ENCODE measurements at places on chromosomes 7 and 10.

- no peak for DNase-seq
Measured at GRCh38 chr10:88232983-88233543, 350.1 kb downstream of the RNLS start.

GRCh38 chr7:77684030-77684429, 12.2 kb upstream of the RSBN1L start:
- no peak for DNase-seq

DNA sequence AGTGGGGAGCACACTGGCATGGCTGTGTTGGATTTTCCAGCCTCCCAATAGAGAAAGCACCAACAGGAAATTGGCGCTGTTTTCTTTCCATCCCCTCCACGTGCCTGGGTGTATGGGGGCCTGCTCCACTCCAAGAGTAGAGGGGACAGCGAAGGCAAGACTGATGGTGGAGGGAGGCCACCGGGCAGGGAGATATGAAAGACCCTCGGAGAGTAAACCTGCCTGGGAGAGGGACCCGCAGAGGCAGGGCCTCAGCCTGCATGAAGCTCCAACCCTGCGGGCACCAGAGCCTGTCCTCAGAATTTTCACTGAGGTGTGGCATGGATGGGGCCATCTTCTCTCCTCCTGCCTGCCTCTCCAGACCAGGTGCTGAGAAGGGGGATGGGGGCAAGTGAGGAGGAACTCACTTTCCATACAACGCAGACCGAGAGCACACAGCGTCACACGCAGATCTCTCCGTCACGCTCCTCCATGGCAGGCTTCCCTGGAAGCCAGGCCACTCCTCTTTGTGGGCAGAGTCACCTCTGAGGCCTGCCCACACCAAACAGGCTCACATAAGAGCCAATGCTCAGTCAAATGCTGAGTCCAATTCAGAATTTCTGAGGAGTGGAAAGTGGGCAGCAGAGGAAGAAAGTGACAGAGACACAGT, 18.8 kb downstream of the ANXA11 start:
- DNase-seq = peak; percentile 40

- no peak for DNase-seq
Measured at GRCh38 chr7:108660465-108660864, 90.8 kb downstream of the DNAJB9 start.

- no peak for DNase-seq
Measured at GRCh38 chr7:127571741-127572505, 13.5 kb downstream of the GCC1 start.

DNA sequence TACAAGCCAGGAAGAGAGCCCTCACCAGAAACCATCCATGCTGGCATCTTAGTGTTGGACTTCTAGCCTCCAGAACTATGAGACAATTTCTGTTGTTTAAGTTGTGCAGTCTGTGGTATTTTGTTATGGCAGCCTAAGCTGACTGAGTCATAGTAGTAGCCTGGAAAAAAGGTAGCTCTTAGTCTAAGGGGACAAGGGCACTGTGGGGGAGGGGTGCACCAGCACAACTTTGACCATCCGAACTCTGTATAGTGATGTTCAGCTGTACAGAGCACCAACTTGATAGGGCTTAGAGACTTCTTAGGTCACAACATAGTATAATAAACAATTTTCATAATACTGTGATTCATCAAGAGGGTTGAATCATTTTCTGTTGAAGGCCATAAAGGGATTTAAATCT, 14.3 kb downstream of the EIF4EBP2 start:
- no peak for DNase-seq

DNA sequence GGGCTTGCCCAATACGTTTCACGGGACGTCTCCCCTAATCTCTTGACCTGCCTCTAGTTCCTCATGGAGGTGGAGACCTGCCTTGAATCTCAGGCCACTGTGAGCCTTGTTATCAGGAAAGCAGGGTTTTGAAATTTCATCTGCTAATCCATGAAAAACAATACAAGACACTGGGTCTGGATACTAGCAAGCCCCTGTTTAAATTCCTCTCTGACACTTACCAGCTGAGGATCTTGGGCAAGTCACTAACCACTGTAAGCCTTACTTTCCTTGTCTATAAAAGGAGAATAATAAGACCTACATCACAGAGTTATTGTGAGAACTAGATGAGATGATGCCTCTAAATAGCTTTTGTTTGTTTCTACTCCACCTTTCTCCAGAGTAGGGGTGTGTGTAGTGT, 303.6 kb downstream of the FGFR2 start:
- no peak for DNase-seq

DNA sequence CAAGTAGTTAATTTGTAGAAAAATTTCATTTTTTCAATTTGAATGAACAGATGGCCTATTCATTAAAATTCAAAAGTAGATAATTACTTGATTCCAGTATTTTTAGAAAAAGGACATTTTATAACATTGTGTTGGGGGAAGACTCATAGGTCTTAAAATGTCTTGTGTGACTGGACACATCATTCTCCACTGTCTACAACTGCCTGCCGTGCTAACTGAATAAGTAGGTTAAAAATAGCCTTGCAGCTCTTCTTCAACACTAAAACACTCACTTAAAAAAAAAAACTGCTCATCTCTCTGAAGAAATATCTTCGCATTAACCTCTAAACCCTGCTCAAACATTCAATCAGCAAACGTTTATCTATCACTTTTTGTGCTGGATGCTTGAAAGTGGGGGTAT, 253.8 kb downstream of the CSTF2T start:
- DNase-seq = no peak

DNA sequence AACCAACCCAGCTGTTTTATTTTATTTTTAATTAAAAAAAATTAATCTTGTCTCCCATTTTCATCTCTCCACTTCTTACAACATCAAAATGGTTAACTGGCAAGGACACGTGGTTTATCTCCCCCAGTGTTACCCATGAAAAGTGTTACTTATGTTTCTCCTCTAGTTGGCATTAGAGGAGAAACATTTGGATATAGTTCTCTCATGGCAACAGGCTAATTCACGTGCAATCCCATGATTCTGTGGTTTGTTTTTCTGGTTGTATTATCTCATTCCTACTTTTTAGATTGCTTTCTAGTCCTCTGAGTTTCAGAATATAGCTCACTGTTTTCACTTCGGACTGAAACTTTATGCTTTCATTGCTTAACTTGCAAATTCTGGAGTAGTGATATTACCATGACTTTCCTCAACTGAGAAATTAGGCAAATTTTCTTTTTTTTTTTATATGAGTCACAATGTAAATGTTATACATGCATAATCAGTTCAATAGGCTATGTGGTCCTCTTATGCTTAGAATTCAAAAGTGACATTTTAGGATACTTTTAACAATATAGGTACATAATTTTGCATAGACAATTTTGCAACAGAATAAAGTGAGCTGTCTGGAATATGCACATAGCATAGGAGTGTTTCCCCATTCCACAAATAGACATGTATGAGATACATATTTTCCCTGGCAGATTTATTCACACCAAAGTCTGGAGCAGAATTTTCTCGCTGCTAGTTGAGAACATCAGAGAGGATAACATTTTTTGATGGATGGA, 43.0 kb downstream of the LHFPL3 start:
- DNase-seq = no peak

- no peak for DNase-seq
Measured at GRCh38 chr10:21751341-21752310, 217.6 kb downstream of the MLLT10 start.

DNA sequence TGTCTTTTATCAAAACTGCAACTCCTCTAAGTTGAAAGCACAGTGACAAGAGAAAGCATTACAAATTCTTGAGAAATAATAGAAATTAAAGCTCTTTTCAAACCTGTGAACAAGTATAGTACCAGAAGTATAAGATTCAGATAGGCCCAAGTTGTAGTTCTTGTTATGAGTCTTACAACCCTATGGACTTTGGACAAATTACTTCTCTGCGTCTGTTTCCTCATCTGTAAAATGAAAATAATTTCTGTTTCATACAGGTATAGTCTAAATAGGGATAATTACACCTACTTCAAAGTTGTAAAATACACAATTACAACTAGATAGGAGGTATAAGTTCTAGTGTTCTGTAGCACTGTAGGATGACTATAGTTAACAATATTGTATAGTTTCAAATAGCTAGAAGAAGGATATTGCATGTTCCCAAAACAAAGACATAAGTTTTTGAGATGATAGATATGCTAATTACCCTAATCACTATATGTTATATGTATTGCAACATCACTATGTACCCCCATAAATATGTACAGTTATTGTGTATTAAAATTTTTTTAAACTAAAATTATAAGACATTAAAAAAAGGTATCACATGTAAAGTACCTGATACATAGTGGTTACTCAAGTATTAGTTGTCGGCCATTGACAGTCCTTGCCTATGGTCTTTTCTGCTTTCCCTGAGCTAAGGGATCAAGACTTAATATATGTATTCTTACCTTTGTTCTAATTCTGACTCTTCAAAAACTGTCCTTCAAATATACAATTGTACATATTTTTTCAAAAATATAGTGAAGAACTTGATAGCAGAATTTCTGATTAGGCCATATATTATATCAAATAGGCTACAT, 1.8 kb upstream of the WASL start:
- DNase-seq = no peak

DNA sequence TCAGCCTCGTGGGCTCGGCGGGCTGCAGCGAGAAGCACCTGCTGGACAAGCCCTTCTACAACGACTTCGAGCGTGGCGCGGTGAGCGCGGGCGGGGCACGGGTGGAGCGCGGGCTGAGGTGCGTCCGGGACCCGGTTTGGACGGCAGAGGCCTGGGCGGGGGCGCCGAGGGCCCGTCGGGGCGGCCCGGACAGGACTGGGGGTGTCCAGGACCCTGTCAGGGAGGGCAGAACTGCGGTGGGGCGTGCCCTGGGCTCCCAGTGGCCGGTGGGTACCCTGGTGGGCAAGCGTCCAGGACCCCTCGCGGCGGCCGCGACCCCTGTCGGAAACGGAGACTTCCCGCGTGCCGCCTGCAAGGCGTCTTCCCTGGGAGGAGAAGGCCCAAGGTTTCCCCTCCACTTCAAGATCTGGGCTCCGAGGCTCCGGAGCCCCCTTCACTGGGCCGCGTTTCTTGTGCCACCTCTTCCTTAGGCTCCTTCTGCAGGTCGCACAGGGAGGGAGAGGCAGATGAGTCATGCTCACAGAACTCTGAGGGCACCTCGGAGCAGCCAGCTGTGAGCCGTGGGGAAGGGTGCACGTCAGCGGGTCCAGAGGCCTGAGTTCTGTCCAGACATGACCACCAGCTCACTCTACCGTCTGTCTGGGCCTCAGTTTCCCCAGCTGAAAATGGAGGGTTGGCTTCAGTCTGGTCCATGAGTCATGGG, 485 bp downstream of the ALOX5 start:
- no peak for DNase-seq

GRCh38 chr7:14902589-14903067, at the start of gene DGKB:
Gene DGKB (minus strand): TSS chr7:14902751.
- no peak for DNase-seq

DNA sequence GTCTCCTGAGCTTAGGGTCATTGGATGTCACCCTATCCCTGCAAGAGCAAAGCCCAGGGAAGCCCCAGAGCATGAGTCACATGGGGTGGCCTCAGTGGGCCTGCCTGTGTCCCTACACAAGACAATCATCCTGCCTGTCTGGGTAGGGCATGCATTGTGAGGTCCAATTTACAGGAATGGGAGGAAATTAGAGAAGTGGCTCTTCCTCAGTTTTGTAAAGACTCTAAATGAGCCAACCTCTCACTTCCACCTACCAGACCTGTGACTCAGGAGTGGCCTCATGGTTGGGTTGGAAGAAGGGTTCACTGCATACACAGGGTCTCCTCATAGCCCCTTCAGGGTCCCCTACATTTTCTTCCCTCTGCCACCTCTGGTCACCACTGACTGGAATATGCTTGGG, 43.6 kb upstream of the SMNDC1 start:
- DNase-seq = no peak

GRCh38 chr7:29988424-29989256, 961 bp downstream of the SCRN1 start:
- peak; percentile 4 for DNase-seq

Measured in stimulated activated CD4-positive, alpha-beta T cell treated with anti-CD3 and anti-CD28 coated beads, Interleukin-4, amount 100 ng/mL, for 48 hours (primary cell).